Epithelial cell of proximal tubule (primary cell): ENCODE measurements at places on chromosomes 1 and 21.

GRCh38 chr21:38355992-38356781 lies 99.4 kb downstream of the KCNJ15 start:
- DNase-seq = no peak

- no peak for DNase-seq
These were observed 301.8 kb upstream of the DUSP10 start for GRCh38 chr1:222043444-222044292.

- no peak for DNase-seq
These were observed 9.7 kb upstream of the UMODL1 start for GRCh38 chr21:42061195-42061985.

- no peak for DNase-seq
These were observed 153.1 kb downstream of the ST6GALNAC3 start for GRCh38 chr1:76227621-76228020.

DNA sequence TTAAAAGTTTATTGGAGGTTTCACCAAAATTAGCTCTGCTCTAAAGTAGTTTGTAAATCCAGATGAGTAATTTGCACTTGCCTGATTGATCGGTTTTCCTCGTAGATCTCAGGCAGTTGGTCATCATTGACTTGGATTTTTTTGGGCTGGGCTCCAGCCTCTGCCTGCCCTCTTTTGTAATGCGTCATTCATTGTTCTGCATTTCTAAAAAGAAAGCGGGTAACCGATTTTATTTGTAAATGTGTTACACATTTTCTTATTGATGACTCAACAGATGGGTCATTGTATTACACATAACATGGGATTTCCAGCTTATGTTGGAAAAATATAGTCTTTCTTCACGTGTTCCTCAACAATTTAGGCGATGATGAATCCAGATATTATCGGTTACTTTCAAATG lies 5.5 kb downstream of the ETS2 start:
- DNase-seq = no peak

DNA sequence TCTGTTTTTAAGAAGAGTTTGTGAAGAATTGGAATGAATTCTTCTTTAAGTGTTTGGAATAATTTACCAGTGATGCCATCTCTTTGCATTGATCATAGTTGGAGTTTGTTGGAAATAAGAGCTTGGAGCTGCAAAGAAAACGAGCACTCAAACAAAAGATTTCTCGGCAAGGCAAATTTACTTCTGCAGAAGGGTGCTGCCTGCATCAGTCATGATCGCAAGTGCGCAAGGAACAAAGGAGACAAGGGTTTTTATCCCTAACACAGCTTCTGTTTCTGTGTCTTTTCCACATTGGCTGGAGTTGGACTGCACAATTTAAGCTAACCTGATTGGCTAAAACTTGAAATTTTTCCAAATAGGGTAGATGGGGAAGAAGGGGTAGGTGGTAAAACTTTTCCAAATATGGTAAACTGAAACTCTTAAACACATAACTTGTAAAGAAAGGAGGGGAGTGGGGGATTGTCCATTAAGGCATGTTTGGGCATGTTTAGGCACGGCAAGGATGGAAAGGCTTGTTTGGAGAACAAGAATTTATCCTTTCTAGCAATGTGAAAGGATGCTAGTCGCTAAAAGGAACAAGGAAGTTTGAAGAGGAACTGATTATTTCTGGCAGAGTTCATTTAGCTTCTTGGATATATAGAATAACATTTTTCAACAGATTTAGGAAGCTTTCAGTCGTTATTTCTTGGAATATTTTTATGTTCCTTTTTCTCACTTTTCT lies 3.5 kb upstream of the AADACL4 start:
- no peak for DNase-seq

DNA sequence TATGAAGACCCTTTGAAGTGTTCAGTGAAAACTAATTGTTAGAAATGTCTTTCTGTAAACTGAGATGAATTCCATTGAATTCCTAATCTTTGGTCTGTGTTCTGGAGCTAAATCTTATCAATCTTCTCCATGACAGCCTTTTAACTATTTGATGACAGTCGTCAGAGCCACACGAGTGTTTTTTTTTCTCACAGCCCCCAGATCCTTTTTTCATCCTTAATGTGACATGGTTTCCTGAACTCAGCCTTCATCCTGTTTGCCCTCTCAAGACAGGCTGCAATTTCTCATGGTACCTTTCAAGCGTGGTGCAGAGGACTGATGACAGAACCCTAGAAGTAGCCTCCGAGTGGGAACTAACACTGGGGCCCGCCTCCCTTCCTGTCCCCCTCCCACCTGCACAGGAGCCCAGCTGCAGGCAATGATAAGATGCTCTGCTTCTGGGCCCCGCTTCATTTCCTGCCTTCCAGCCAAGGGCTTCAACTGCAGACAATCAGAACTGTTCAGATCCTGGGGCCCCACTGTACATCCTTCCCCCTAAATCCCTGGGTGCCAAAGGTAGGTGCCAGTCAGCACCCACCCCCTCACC lies 114.6 kb upstream of the VAV3 start:
- no peak for DNase-seq

DNA sequence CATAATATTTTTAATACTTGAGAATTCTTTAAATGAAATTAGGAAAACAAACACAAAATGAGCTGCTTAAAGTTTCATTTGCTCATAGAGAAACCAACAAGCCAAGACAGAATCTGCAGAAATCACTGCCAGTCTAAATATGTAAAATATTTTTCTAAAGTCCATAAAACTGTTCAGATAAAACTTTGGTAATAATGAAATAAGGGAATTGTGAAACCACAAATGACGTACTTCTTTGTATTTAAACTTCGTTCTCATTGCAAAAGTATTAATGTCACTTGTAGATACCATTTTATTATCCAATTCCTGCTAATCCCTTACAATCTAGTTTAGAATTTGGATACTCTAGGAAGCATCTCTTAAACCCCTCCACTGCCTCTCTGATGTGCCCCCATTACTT lies 234.5 kb upstream of the NEGR1 start:
- DNase-seq = no peak

DNA sequence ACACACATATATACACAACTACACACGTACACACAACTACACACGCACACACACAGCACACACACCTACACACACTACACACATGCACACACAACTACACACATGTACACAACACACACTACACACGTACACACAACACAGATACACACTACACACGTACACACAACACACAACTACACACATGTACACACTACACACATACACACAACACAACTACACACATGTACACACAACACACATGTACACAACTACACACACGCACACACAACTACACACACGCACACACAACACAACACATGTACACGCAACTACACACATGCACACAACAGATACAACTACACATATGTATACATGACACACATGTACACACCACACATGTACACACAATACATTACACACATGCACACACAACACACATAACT lies 318.1 kb downstream of the CAMTA1 start:
- no peak for DNase-seq

DNA sequence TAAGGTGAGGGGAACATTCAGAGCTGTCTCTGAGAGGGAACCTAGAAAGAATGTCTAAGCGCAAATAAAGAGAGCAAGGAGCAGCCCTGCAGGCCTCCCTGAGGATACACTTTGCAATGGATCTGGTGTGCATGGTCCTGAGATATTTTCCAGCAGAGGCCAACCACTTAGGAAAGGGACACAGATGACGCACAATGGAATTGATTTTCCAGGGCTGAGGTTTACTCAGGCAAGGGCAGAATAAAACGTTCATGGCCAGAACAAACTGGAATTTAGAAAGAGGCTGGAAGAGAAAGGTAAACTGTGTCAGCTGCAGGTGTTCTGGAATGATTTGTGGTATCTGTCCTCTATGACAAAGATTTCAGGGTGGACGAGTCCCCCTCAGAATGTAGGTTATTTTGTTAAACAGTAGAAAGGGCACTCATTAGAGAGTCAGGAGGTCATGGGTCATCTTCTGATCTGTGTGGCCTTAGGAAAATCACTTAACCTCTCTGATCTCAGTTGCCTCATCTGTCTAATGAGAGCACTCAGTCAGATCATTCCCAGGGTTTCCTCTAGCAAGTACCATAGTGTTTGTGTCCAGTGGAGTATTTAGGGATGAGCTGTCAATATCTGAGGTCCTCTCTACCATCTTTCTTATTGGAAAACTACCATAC lies 61.8 kb upstream of the PGBD5 start:
- no peak for DNase-seq

DNA sequence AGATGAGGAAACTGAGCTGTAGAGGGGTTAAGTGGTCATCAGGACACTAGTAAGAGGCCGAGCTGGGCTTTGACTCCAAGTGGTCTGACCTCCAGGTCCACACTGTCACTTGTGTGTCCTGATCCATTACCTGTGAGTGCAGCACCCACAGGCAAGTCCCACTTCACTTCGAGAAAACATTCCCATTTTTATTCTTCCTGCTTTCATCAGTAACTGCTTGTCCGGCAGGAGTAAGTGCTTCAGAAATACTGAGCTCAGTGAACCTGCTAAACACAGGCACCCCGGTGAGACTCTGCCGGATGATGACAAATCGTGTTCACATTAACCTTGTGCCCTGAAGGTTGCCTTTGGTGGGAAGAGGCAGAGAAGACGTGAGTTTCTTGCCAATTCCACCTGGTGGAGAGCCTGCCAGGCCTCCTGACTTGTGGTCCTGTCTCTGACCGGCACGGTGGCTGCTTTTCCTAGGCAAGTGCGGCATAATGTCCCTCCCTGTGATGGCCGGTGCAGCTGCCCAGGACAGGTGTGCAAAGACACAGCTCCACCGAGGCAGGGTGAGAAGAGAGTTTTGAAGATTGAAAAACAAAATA lies 29.4 kb downstream of the ZBTB18 start:
- DNase-seq = peak; percentile 82

DNA sequence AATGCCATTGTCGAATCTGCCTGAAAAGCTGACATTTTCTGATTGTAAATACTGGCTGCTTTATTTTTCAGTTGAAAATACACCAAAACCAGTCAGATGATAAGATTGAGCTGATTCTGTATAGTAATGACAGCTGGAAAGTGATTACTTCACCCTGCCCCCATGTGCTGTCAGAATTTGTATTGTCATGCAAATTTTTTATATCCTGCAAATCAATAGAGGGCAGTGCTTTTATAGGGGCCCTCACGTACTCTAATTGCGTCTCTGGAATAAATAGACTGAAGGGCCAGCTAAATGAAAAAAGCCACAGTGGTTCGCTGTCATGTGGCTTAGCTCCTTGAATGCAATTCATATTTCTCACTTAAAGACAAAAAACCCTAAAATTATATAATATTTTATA lies 208.6 kb downstream of the LHX8 start:
- DNase-seq = no peak

DNA sequence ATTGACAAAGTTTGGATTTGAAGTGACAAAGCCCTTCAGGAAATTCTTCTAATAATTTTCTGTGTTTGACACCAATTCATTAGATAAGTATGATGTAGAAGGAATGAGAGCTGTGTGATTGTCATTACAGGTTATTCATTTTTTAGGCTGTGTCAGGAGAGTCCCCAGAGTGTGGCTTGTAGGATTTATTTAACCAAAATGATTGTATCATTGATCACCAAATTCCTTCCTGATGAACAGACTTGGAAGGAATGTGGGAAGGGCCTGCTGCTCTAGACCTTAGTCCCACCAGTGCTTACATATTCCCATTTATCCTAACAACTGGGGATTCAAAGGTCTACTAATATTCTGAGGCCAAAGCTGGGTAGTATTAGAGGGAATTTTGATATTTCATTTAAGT lies 383.3 kb upstream of the KAZN start:
- DNase-seq = peak; percentile 12

- no peak for DNase-seq
These were observed 21.4 kb upstream of the NPPB start for GRCh38 chr1:11880181-11880575.

DNA sequence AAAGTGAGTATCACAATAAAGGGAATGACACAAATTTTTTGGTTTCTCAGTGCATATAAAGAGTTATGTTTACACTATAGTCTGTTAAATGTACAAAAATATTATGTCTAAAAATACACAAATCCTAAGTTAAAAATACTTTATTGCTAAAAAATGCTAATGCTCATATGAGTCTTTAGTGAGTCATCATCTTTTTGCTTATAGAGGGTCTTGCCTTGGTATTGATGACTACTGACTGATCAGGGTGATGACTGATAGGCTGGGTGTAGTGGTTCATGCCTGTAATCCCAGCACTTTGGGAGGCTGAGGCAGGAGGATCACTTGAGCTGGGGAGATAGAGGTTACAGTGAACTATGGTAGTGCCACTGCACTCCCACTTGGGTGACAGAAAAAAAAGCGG lies 12.9 kb upstream of the NUF2 start:
- no peak for DNase-seq

DNA sequence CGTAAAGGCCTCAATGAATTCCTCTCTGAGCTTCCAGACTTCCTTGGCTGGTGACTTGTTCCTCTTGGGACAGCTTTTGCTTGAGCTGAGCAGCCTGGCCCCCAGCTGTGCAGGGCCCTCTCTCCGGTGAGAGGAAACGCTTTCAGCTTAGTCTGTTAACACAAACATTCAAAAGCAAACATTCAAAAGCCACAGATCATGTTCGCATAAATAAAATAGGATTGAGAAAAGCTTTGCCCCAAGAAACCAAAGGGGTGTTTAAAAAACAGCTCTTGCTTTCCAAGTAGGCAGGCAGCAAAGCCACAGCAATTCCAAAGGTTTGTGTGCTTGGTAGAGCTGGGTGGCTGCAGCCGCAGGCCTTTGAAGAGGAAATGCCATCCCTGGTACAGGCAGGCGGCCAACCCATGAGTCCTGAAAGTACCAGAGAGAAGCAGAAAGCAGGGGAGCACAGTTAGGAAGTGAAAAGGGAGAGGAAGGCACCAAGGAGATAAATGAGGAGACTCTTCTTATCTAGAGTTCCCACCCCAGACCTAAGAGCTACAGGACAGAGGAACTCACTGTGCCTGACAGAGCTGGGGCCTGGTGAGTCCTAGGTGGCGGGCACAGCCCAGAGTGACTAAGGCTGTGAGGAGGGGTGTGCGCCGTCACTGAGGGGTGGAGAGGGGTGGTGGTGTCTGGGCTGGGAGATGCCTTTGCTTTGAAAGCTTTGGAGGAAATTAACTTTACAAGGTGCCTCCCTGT lies 48.4 kb downstream of the CCN1 start:
- DNase-seq = no peak
